CD4-positive, alpha-beta T cell treated with Interleukin-15 for 4 hours (primary cell): ENCODE measurements at places on chromosomes 2 and 18.

DNA sequence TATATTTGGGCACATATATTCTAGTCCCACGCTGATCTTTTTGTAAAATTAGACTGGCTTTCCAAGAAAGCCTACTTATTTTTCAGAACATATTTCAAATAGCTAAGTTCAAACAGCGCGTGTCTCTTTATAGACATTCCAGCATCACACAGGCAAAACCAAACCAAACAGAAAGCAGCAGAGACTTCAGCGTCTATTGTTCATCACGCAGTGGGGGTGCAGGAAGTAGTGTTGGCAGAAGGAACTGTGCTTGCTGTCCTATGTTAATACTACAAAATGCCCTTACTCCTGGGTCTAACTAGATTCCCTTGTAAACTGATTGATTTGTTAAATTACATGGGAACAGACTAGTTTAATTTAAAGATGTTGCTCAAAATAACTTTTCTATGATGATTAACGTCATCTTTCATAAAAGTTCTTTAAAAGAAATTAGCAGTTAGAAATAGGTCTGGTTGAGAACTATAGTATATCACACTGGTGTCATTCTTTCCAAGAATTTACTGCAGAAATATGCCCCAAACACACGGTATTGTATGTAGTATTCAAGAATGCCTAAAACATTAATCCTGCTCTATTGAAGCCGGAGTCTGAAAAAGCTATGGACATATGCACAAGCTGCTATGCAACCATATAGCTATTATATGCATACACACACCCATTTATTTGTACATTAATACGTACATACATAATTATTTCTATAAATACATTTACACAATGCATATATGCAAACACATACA lies 436.3 kb downstream of the CBLN2 start:
- DNase-seq, result no peak

DNA sequence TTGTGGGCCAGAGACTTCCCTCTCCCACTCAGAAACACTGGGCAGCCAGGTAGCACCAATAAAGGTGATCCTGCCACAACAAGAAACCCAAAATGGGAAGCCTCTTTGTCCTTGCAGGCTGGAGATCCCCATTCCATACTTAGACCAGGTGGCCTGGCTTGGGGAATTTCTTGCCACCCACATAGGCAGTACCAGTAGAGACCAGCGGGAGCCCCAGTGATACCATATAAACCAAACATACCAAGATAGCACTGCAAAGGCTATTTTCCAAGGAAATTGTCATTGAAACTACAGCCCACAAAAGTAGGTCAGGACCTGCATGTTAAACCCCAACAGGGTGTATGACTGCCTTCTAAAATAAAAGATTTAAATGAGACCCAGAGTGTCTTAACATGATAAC lies 171.6 kb downstream of the DIS3L2 start:
- no peak for DNase-seq

DNA sequence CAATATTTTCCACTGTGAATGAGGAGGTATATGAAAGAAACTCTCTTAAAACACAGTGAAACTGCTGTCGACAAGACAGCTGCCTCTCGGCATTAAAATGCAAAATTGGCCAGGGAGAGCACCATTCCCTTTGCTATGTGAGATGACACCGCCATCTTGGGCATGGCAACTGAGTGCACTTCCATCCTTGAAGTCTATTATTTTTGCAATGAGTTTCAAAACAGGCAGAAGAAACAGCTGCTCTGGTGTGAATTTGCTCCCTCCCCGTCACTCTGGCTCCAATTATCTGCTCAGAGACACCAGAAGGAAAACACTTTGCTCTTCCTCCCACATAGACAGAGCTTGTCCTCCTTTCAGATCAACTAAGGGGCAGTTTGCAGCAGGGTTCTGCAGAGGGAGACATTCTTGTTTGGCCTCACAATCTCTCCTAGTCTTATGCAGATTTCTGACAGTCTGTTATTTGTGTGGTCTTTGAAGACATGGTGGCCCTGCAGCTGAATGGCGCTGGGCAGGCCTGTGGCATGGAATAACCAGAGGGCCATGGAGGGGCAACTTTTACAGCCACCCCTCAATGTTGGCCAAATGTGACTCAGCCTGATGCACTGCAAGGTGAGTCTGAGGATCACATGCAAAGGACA lies 48.6 kb upstream of the SEC11C start:
- no peak for DNase-seq

GRCh38 chr18:9535430-9535991 lies 60.2 kb downstream of the RALBP1 start:
- DNase-seq, result no peak

GRCh38 chr2:68934021-68934420 lies 18.7 kb downstream of the GKN2 start:
- no peak for DNase-seq

DNA sequence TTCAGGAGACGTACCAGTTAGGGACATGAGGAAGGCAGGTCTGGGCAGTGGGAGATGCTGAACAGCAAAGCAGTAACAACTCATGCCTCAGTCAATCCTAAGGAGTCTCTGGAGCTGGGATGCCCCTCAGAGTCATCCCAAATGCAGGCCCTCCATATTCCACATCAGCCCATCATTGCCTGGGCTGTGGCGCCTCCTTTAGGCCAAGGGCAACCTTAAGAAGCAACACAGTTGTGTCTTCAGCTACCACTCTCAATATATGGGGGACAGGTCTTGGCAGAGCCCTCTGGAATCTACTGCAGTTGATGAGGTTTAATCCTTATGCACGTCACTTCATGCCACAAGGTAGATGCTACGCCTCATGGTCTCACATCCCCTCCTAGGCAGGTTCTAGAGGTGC lies 682.0 kb upstream of the RAB6C start:
- no peak for DNase-seq

GRCh38 chr2:210713122-210713521 lies 156.7 kb downstream of the CPS1 start:
- DNase-seq, result no peak

DNA sequence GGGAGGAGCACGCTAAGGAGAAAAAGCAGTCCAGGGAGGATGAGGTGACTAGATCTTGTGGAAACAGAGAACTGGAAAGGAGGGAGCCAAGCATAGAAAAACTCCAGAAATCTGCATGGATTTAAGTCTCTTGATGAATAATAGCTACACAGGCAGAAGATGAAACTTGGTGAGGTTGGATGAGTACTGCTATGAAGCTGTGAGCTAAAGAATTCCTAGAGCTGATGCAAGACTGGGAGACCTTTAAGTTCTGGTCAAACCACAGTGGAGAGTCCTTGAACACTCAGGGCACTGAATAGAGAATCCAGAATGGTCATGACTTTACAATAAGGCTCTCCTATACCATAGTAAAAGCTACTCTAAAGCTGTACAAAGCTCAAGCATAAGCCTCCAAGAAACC lies 18.4 kb upstream of the PIEZO2 start:
- DNase-seq, result no peak

DNA sequence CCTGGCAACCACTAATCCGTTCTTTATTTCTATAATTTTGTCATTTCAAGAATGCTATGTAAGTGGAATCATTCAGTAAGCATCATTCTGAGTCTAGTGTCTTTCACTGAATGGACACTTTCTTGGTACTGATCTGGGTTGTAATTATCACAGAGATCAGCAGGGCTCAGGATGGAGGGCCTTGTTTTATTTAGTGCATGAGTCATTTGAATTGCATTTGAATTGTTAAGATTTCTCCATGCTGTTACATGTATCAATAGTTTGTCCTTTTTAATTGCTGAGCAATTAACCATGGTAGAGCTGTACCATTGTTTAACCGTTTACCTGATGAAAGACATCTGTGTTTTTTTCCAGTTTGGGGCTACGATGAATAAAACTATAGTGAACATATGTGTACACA lies 256.4 kb downstream of the THSD7B start:
- DNase-seq, result no peak

DNA sequence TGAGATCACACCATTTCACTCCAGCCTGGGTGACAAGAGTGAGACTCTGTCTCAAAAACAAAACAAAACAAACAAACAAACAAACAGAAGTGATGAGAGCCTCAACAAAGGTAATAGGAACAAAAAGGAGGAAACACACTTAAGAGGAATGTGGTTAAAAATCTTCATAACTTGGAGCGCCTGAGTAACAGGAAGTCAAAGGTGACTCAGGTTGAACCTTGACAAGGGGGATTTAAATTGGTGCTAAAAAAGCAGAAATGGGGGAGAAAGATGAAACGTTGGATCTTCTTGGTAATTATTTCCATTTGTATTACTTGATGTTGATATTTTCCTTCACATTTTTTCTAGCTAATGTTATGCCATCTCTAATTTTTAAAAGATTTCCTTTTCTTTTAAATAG lies 318.5 kb upstream of the TCF4 start:
- no peak for DNase-seq

GRCh38 chr2:207750345-207750744 lies 19.4 kb downstream of the FZD5 start:
- no peak for DNase-seq
